Stimulated activated CD4-positive, alpha-beta T cell treated with anti-CD3 and anti-CD28 coated beads, TNF-alpha, amount 100 ng/mL, for 4 hours (primary cell): ENCODE measurements at places on chromosomes 4 and X.

GRCh38 chr4:124111922-124112321 is 600.6 kb downstream of the ANKRD50 start:
- no peak for DNase-seq

GRCh38 chr4:123365412-123365811 is 31.2 kb upstream of the SPRY1 start:
- no peak for DNase-seq

GRCh38 chr4:100356172-100356571 is 161.7 kb downstream of the EMCN start:
- DNase-seq = no peak

GRCh38 chr4:81180916-81181315 is 34.1 kb downstream of the PRKG2 start:
- DNase-seq = no peak

GRCh38 chrX:96027407-96027806 is 657.2 kb upstream of the DIAPH2 start:
- no peak for DNase-seq

DNA sequence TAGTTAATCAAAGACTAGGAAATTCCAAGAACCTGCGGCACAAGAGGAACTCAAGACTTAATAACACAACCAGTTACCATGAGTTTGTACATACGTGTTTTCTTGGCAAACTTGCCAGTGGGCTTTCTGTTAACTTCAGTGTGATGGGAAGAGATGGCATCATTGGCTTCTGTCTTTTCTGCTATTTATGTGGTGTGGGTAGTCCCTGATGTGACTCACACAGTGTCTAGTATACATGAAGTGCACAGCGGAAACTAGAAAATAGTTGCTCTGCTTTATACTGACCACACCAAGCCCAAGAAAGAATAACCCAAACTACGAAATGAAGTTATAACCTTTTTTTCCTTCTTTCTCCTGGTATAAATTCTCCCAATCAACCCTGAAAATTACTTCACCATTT is 24.5 kb downstream of the DAPP1 start:
- no peak for DNase-seq

- no peak for DNase-seq
Observed at GRCh38 chrX:99722094-99722493, 688.0 kb downstream of the PCDH19 start.

DNA sequence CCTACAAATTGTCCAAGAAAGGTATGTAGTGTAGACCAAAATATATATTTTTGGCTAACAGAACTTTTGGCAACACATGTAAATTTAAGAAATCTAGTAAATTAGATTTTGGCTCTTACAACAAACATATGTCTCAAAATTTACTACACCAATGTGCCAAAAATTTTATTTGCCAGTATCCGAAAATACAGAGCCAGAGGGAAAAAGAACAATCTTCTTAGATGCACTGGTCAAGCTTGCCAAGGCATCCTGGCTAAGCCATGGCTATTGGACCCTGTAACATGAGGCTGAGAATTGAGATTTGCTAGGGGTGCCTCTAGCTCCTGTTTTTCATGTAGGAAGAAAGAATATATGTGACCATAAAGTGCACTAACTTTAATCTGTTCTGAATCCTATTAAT is 91.8 kb downstream of the GABRG1 start:
- no peak for DNase-seq

- no peak for DNase-seq
Observed at GRCh38 chr4:41525129-41525528, 12.8 kb upstream of the LIMCH1 start.

- DNase-seq = no peak
Observed at GRCh38 chr4:45324455-45325417, 598.4 kb upstream of the GNPDA2 start.

- DNase-seq = no peak
Observed at GRCh38 chr4:134777606-134778005, 576.0 kb upstream of the PABPC4L start.
